ENCODE measurements at places on chromosomes 2 and 18.

- DNase-seq, result no peak
Observed at GRCh38 chr2:130258356-130258755, 60.1 kb upstream of the TUBA3E start.

DNA sequence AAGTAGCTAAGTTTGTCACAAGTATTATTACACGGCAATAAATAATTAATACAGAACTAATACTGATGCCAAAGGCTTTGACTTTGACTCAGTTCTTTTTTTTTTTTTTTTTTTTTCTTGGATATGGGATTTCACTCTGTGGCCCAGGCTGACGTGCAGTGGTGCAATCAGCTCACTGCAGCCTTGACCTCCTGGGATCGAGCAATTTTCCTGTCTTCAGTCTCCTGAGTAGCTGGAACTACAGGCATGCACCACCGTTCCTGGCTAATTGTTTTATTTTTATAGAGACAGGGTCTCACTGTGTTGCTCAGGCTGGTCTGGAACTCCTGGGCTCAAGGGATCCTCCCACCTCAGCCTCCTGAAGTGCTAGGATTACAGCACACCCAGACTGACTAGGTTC lies 284.5 kb downstream of the SS18 start:
- no peak for DNase-seq

GRCh38 chr2:39581866-39582265 lies 83.9 kb upstream of the TMEM178A start:
- DNase-seq, result no peak

DNA sequence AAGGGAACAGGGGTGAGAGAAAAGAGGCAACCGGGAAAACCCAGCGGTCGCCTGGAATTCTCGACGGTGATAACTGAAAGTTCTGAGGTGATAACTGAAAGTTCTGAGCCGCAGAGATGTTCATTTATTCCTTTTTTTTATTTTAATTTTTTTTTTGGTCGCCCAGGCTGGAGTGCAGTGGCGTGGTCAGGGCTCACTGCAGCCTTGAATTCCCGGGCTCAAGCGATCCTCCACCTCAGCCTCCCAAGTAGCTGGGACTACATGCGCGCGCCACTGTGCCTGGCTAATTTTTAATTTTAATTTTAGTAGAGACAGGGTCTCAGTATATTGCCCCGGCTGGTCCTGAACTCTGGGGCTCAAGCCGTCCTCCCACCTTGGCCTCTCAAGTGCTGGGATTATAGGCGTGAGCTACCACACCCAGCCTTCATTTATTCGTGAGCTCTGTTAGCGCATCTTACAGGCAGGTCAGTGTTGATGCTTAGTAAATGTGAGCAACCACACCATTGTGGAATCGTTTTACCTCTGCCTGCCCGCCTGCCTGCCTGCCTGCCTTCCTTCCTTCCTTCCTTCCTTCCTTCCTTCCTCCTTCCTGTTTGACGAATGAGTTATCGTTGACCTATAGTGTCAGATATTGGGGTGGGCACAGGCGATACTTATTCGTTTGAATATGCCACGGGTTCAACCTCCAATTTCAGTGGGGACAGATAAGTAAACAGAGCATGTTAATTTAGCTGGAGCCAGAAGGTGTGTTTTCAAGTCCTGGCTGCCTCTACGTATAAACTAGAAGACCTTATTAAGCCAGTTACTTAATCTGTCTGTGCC lies 557 bp upstream of the E2F6 start:
- DNase-seq, result no peak

GRCh38 chr2:227125506-227125905 lies 38.5 kb downstream of the COL4A4 start:
- peak; percentile 28 for DNase-seq

DNA sequence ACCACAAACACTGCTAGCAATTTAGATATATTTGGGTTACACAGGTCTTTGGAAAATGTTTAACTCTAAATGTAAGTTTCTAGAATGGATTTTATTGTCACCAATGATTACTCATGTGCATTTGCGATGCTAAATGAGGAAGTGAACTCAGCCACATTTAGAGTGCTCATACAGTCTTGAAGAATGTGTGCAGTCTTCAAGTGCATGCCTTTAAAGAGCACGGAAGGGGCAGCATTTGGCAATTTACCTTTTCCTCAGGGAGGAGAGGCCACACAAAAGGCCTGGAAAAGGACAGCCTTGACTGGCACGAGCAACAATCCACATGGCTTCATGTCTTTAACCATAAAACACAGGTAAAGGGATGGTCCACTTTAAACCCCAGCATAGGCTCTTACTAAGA lies 78.5 kb upstream of the STK17B start:
- DNase-seq, result no peak

DNA sequence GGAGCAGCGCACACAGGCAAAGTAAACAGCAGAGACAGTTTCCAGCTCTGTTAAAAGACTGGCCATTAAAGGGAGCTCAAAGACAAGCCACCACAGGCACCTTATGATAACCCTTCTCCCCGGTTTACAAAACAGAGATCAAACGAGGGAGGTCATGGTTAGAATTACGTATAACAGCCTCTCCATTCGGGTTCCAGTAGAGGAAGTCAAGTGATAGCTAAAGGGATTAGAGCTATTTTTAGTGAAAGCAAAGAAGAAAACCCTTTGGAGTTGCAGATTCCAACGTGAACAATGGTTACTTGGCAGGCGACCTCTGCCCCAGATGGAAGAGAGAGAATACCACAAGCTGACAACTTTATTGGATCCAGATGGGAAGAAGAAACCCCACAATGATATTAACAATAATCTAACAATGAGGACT lies 31.2 kb upstream of the EDAR start:
- no peak for DNase-seq

- DNase-seq, result no peak
Observed at GRCh38 chr2:210421916-210422315, 54.6 kb downstream of the LANCL1 start.

DNA sequence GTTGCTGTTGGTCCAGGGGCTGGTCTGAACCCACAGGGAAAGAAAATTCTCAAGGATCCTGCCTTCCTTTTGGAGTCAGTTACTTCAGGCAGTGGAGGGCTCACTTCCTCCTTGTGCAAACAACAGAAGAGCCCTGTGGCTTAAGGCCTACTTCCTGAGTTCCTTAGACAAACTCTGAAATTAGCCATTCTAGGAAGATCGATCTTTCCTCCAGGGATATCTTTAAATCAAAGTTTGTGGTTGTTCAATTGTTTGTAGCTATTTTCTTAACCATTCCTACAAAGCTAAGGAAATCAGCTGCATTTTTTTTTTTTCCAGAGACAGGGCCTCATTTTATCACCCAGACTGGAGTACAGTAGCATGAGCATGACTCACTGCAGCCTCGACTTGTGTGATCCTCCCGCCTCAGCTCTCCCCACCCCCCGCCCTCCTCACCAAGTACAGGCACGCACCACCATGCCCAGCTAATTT lies 156.0 kb downstream of the TANC1 start:
- DNase-seq, result no peak

Data from neural crest cell (in vitro differentiated cells).